ENCODE measurements at places on chromosomes 3 and 15. TPM values are rescaled to one million over a fixed set of nuclear protein-coding genes. Genes with fewer than 3 reads are reported as not detected.

Gene ADCY5
- total RNA-seq: not detected

DNA sequence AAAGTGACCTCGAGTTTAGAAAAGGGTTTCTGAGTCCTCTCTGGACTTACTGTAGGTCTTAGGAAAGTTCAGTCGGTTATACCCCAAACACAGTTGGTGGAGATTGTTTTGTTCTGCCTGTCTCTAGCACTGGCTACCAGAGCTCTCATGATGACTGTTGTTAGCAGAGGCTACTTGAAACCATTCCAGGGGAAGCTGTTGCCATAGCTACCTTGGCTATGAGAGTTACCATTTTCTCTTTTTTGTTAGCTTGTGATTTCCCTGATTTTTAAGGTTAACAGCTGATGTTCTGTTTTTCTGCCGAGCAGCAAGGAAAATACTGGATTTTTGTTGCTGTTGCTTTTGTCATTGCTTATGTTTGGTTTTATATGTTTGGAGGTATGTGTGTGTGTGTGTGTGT is 26.7 kb downstream of the ABHD2 start:
- DNase-seq: no peak

Gene CSPG5
- total RNA-seq: 0.48 TPM

- no peak for DNase-seq
Measured at GRCh38 chr15:72859757-72860145, 76.2 kb upstream of the ADPGK start.

DNA sequence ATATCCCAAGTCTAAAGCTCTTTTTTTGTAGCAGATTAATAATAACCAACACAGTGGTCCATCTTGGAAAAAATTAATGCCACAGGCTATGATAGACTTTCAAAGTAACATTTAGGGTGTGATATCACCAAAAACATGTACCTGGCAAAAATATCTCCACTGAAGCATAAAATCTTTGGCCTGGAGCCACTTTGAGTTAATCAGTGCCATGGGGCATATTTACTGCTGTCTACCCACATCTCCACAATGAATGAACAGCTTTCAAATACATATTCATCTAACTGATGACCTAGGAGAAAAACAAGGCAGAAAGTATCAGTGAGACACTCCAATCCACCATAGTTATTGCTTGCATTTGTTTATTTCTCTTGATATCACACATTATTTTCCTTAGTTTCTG is 296.0 kb upstream of the MDFIC2 start:
- no peak for DNase-seq

Gene CHRNA3
- total RNA-seq: not detected

DNA sequence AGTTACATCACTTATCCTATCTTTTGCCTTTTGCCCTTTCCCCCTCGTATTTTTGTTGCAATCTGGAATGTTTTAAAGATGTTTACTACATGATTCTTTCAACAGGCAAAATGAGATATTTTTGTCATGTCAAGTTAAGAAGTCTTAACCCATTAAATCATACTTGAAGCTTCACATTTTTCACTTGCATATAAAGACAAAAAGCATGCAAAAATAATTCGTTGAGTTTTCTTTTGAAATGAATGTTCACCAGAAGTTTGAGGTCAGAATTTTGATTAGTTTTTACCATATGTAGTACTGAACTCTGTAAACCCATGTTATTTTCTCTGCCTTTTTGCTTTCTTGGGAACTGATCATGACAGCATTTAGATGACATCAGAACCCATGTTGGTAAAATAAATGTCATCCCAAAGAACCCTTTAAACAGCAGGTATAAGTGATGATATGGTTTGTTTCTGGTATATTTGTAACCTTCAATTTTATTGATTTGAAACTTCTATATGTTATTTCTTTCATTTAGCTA is 188.5 kb downstream of the GHSR start:
- DNase-seq: no peak
